HCT116 (cell line): ENCODE measurements at places on chromosomes 6 and 20.

DNA sequence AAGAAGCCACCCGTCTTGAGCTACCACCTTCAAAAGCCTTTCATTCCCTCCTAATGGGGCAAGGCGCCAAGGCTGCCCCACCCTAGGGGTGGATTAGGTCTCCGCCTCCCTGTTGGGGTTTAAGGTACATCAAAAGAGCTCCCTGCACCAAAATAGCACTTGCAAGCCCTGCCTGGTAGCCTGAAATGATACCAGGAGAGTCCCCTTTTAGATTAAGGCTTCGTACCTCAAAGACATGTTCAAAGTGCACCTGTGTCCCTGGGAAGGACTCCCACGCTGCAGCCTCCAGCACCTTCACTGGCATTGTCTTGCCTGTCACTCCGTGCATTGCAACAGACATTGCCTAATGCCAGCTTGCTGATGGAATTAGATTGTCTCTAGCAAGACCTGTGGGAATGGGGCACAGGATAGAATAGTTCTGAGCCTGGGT, 15.7 kb upstream of the CDKN1A start:
- H3K4me1 ChIP-seq = peaks cover 57% of the 10 kb centered on the region
- no peak overlapping the region for H3K27ac ChIP-seq
- no peaks in the 10 kb centered on the region for H3K27me3 ChIP-seq
- H3K4me3 ChIP-seq = no peak overlapping the region
- H3K36me3 ChIP-seq = no peaks in the 10 kb centered on the region

GRCh38 chr20:31560094-31560745, 44.9 kb upstream of the ID1 start:
- H3K27ac ChIP-seq = peak overlapping the region; percentile 93
- H3K4me3 ChIP-seq = no peak overlapping the region
- H3K4me1 ChIP-seq = peaks cover 73% of the 10 kb centered on the region
- no peaks in the 10 kb centered on the region for H3K27me3 ChIP-seq

DNA sequence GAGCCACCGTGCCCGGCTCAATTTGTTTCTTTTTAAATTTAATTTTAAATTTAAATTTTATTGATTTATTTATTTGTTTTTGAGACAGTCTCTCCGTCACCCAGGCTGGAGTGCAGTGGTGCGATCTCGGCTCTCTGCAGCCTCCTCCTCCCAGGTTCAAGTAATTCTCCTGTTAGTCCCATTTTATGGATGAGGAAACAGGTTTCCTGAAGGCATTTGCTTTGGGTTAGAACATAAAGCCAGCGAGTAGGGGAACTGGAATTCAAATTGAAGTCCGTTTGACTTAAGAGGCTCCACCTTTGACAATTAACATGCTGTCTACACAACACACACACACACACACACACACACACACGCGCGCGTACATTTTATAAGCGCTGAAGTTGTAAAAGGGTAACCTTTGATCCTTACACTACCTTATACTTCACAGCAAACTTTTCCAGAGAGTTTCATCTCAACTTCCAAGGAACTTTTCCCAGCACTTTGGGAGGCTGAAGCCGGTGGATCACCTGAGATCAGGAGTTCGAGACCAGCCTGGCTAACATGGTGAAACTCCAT, 232.0 kb downstream of the BCAS1 start:
- H3K27ac ChIP-seq = no peak overlapping the region
- H3K4me3 ChIP-seq = no peak overlapping the region
- peaks cover 19% of the 10 kb centered on the region for H3K4me1 ChIP-seq
- no peaks in the 10 kb centered on the region for H3K27me3 ChIP-seq

DNA sequence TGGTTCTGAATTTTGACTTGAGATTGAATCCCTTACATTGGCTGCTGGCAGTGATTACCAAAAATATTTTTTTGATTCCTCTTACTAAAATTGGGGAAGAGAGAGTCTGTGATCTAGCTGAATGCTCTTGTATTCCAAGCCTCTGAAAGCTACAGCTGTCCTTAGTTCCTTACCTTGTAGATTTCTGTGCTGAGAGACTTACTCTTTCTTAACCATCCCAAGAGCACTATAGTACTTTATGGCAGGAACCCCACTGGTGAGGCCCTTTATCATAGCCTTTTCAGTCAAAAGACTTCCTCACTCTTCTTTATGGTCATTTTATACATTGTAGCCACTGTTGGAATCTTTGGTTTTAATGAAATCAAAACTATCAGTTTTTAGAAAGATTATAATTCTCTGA, 19.1 kb upstream of the ERVFRD-1 start:
- H3K36me3 ChIP-seq = peaks cover 6% of the 10 kb centered on the region; the same call in 1 of the 2 replicates
- no peak overlapping the region for H3K27ac ChIP-seq

- H3K36me3 ChIP-seq = no peaks in the 10 kb centered on the region
- no peak overlapping the region for H3K27ac ChIP-seq
- H3K27me3 ChIP-seq = no peaks in the 10 kb centered on the region
- H3K4me1 ChIP-seq = peaks cover 6% of the 10 kb centered on the region
These were observed 2.8 kb upstream of the KCNQ2 start for GRCh38 chr20:63475209-63475608.

DNA sequence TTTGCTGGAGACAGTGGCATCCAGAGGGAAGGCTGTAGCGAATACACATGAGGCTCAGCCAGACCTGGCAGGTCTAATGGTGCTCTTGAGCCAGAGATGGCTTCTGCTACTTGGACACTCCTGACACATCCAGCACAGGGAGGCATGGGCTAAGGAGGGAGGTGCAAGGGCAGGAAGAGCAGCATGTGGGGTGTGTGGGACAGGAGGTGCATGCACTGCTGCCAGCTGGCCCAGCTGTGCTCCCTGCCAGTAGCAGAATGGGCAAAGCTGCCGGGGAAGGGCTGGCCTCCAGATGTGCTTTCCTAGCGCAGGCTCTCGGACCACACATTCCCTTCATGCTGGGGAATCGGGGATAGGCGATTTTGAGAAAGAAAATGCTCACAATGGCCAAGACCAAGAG, 309.2 kb downstream of the CDC5L start:
- H3K27me3 ChIP-seq = no peaks in the 10 kb centered on the region
- no peak overlapping the region for H3K27ac ChIP-seq
- DNase-seq = no peak
- H3K4me3 ChIP-seq = no peak overlapping the region

DNA sequence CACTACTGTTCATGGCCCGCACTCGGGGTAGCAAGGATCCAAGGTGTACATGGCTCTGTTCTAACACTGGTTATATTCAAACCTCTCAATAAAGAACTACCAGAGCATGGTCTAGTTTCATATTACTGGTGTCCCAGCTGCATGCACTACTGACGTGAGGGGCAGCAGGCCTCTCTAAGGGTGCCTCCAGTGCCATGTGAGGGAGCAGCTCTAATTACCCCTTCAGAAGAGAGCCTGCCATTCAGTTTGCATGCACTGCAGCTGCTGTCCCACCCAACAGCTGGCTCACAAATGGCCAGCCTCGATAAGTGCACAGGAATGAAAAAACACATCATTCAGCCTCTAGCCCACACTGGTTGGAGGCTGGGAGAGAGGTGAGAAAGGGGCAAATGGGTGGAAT, 85.2 kb downstream of the SMLR1 start:
- H3K4me3 ChIP-seq = no peak overlapping the region
- H3K27me3 ChIP-seq = no peaks in the 10 kb centered on the region

GRCh38 chr6:5181510-5182317, 79.0 kb downstream of the LYRM4 start:
- H3K27ac ChIP-seq = no peak overlapping the region
- H3K4me1 ChIP-seq = peaks cover 5% of the 10 kb centered on the region; the same call in 1 of the 2 replicates
- no peak overlapping the region for H3K4me3 ChIP-seq
- no peak for DNase-seq
- no peaks in the 10 kb centered on the region for H3K36me3 ChIP-seq

DNA sequence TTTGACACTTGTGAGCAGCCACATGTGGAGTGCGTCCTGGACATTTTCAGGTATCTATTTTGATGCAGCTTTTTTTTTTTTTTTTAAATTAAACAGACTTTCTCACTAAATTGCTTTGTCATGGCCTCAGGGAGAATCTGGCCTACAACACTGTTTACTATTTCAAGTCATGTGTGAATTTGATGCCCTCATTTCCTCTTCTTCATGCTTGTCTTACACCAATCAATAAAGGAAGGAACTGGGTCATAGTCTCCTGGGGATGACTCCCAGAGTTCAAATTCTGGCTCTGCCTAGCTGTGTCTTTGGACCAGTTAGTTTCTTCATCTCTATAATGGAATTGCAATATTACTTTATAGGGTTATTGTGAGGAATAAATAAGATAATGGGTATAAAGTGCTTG, 554.1 kb downstream of the PRKN start:
- no peak overlapping the region for H3K4me3 ChIP-seq
- no peak overlapping the region for H3K27ac ChIP-seq
- no peaks in the 10 kb centered on the region for H3K36me3 ChIP-seq
- H3K27me3 ChIP-seq = no peaks in the 10 kb centered on the region
- DNase-seq = no peak

GRCh38 chr6:118186672-118187567, 279.9 kb downstream of the SLC35F1 start:
- no peaks in the 10 kb centered on the region for H3K4me1 ChIP-seq
- H3K36me3 ChIP-seq = no peaks in the 10 kb centered on the region
- DNase-seq = no peak
- no peak overlapping the region for H3K4me3 ChIP-seq
- H3K27ac ChIP-seq = no peak overlapping the region

GRCh38 chr20:41183391-41183790, 46.0 kb downstream of the PLCG1 start:
- no peaks in the 10 kb centered on the region for H3K36me3 ChIP-seq
- H3K27me3 ChIP-seq = no peaks in the 10 kb centered on the region
- H3K4me1 ChIP-seq = no peaks in the 10 kb centered on the region

DNA sequence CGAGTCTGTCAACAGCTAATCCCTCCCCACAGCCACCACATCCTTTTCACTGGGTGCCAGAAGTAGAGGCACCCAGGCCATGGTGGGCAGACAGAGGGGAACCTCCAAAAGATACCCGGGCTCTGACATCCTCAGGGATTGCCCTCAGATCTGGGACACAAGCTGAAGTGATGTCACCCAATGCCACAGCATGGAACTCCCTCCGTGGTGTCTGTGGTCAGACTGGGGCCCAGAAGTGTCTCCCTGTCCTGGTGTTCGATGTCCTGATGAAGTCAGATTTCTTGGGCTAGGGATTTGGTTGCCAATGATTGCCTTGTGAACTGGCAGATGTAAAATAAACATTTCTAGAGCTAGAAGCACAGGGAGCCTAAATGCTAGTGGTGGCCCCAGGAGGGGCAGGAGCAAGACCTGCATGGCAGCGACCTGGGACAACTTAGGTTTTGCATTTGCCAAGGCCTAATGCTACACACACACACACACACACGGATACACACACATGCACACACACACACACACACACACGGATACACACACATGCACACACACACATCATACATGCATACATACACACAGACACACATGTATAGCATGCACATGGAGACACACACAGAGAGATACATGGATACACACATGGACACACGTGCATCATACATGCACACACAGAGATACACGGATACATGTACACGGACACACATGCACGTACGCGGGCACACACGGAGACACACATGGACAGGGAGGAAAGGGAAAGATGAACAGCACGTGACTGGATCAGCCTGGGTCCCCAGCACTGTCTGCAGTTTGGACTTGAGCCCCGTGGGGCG, 221.0 kb downstream of the NFATC2 start:
- no peak overlapping the region for H3K27ac ChIP-seq
- H3K27me3 ChIP-seq = no peaks in the 10 kb centered on the region
- no peak overlapping the region for H3K4me3 ChIP-seq

DNA sequence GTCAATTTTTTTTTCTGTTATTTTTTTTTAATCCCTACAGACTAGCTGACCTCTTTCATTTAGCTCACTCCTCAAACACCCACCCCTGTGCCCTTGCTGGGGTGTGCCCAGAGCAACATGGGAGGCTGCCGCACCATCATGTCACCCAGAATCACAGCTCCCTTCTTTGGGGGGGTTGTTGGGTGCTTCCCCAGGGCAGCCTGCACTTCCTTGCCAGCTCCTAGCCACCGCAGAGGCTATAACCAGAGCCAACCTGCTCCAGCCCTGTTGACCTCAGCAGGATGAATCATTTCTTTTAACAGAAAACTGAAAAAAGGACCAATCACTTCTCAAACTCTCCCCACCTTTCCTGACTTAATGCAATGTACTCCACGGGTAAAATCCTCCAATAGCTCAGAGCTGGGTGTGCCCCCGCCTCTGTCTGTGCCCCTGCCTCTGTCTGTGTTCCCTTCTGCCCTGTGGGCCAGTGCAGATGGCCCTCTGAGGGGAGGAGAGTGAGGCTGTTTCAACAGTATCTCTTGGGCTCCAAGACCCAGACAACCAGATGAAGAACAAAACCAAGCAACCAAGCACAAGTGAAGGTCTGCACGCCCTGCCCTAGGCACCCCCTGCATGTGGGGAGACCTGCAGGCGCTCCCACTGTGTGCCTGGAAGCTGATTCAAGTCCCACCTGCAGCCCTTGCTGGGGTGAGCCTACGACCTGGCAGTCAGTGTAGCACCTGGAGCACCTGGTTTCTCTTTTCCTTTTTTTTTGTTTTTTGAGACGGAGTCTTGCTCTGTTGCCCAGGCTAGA, 67.7 kb downstream of the PYGB start:
- H3K27ac ChIP-seq = no peak overlapping the region
- H3K4me1 ChIP-seq = peaks cover 11% of the 10 kb centered on the region
- H3K36me3 ChIP-seq = no peaks in the 10 kb centered on the region

- peaks cover 6% of the 10 kb centered on the region; the same call in 1 of the 2 replicates for H3K4me1 ChIP-seq
- no peaks in the 10 kb centered on the region for H3K36me3 ChIP-seq
- no peak for DNase-seq
- H3K27ac ChIP-seq = no peak overlapping the region
These were observed 41.7 kb downstream of the ISM1 start for GRCh38 chr20:13262671-13263360.

DNA sequence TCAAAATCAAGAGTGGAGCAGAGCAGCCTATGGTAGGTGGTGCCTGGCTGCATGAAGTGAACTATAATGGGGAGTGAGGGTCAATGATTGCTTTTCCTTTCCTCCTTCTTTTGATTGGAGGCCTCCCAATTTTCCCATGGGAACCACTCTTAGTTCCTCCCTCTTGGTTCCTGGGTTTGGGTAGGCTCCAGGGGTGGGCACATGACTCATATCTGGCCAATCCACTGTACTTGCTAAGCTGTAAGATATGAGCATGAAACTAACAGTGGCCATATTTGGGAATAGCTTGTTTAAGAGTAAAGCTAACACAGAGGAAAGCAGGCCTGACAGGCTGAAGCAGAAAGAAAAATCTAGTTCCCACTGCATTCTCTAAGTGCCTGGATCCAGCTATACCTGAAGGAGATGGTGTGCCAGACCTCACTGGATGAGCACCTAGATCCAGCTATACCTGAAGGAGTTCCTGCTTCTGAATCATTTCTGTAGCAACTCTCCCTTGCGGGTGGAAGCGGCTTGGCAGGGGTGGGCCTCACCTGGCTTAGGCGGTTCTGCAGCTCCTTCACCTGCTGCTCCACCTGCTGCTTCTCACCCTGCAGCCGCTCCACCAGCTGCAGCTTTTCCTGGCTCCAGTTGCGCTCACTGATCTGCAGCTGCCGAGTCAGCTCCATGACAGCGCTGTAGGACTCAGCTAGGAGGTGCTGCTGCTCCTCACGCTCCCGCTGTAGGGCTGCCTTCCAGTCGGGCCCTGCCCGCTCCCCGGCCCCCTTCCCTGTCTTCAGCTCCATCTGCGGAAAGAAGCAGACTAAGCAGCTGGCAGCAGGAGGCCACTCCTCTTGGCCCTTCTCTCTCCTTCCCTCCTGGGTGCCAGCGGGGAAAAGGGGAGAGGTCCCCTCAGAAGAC, 29.0 kb upstream of the DSN1 start:
- peaks cover 22% of the 10 kb centered on the region for H3K36me3 ChIP-seq
- H3K27ac ChIP-seq = no peak overlapping the region
- DNase-seq = no peak
- H3K4me1 ChIP-seq = no peaks in the 10 kb centered on the region
